ENCODE measurements at places on chromosomes 4 and X. TPM values are rescaled to one million over a fixed set of nuclear protein-coding genes. Genes with fewer than 3 reads are reported as not detected.

Gene GAGE12H
- total RNA-seq: not detected

Gene MAGEA1
- not detected for total RNA-seq

Gene STBD1
- total RNA-seq: 0.94 TPM

Gene MTNR1A
- total RNA-seq: not detected

Gene TMEM33
- total RNA-seq: 20.9 TPM

Gene CTSO
- 15.5 TPM for total RNA-seq

Gene TMEM35A
- total RNA-seq: 4.4 TPM

Gene IL13RA2
- 0.34 TPM for total RNA-seq

Gene NEUROG2
- not detected for total RNA-seq

Gene SMR3B
- total RNA-seq: not detected

Gene PPA2
- total RNA-seq: 72.6 TPM

Gene PRPS2
- 18.0 TPM for total RNA-seq

Gene MAP7D2
- total RNA-seq: 0.09 TPM

Gene HAND2
- total RNA-seq: 24.9 TPM

Gene FBXW7
- 21.0 TPM for total RNA-seq

Gene MAML3
- 3.0 TPM for total RNA-seq

Gene HDX
- 0.82 TPM for total RNA-seq

Gene DCAF8L2
- total RNA-seq: not detected

Gene TMEM31
- total RNA-seq: not detected

Gene SAT1
- total RNA-seq: 192 TPM

Gene NOX1
- 0.47 TPM for total RNA-seq

Gene SHROOM2
- 4.2 TPM for total RNA-seq

Gene PNMA6A
- total RNA-seq: 2.0 TPM

Gene GPR78
- total RNA-seq: 0.35 TPM

Gene NFKB1
- 19.7 TPM for total RNA-seq

Gene MGAT4D
- not detected for total RNA-seq

Gene NWD2
- not detected for total RNA-seq

Gene OTC
- not detected for total RNA-seq

Gene ZCCHC12
- total RNA-seq: not detected

Gene PAGE5
- total RNA-seq: not detected

Gene TCEAL1
- total RNA-seq: 76.0 TPM

Gene RPS6KA3
- 24.6 TPM for total RNA-seq

Measured in pericardium fibroblast (primary cell).